ENCODE measurements at places on chromosomes 1 and 21.

- DNase-seq: no peak
Observed at GRCh38 chr21:27498025-27498424, 531.1 kb upstream of the ADAMTS5 start.

DNA sequence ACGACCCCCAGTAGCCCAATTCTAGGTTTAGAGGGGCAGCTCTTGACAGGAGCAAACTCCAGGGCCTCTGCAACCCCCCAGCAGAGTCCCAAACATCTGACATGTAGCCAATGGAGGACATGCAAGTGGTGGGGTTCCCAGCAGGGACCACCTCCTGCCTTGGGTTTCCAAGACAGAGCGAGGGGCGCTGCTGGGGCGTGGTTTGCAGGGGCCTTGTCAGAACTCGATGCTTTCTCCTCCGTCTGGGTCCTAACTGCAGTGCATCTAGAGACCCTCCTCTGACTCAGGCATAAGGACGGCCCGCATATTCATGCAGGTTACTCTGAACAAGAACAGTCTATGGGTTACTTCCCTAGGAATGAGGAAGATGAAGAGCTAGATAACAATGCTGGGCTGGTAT lies 17.2 kb downstream of the EPHX1 start:
- no peak for DNase-seq

DNA sequence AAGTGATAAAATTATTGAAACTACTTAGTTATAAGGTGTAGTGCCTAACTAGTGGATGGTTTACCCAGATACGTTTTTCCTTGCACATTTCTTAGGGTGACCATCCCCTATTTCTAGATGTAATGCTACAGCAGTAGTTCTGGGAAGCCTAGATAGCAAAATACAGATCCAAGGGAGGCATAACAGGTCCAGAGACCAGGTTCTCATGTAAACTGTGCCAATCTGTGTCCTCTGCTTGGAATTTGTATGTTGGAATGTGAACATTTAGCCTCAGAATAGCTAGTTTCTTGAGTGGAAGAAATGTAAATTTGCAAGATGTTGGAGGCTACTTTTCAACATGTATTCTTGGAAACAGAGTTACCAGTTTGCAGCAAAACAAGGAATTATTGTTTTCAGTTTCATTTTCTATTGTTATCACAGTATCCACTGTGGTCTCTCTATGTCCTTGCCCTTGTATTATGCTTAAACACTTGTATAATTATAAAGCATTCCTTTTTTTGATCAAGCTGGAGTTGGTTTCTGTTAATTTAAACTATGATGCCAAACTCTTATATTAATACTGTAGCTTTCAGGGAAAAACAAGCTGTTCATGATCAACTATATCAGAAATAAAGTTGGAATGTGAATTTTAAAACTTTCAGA lies 102.0 kb upstream of the BRINP3 start:
- no peak for DNase-seq

DNA sequence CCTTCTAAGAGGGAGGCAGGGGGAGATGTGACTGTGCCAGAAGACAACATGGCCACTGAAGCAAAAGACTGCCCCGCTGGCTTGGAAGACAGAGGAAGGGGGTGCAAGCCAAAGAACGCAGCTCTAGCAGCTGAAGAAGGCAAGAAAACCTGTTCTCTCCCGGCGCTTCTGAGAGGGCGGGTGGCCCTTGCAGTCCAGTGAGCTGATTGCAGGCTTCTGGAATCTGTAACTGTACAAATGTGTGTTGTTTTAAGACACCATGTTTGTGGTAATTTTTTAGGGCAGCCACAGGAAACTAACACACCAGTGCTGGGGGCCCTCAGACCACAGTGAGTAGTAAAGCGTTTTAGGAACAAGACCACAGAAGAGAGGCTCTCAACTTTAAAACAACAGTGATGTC lies 47.0 kb downstream of the CD46 start:
- DNase-seq: no peak

DNA sequence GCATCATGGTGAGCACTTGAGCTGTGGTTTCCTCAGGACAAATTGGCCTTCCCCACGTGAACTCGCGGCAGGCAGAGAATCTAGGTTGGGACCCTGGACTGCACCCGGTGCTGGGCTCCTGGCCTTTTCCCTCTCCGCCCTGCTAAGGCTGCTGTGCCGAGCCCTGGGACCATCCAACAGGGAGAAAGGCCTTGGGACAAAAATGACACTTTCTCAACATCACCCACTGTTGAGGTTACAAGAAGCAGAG lies 9.2 kb upstream of the UMODL1 start:
- DNase-seq: no peak

DNA sequence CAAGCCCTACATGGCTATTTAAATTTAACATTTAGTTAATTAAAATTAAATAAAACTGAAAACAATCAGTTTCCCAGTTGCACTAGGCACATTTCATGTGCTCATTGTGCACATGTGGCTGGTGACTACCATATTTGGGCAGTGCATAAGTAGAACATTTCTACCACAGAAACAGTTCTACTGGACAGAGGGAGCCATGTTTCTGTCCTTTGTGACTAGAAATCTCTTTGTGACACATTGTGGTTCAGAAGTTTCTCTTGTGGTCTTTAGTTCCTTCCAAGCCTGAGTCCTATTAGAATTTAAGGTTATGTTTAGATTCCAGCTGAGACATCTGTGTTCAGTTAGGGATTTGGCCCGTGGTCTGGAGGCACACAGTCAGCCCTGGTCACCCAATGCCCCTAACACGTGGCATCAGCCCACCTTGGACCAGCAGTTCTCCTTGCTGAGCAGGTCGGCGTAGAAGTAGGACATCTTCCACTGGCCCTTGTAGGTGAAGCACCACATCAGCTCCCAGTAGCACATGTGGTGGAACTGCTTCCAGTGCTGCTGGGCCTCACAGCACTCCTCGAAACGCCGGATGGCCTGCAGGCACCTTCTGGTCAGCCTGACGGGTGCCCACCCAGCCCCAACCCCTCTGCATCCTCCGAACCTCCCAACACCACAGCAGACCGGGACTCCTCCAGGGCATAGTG lies 29.1 kb downstream of the TTC39A start:
- DNase-seq: no peak

- peak; percentile 51 for DNase-seq
Observed at GRCh38 chr1:21216835-21217811, 40.4 kb upstream of the EIF4G3 start.

DNA sequence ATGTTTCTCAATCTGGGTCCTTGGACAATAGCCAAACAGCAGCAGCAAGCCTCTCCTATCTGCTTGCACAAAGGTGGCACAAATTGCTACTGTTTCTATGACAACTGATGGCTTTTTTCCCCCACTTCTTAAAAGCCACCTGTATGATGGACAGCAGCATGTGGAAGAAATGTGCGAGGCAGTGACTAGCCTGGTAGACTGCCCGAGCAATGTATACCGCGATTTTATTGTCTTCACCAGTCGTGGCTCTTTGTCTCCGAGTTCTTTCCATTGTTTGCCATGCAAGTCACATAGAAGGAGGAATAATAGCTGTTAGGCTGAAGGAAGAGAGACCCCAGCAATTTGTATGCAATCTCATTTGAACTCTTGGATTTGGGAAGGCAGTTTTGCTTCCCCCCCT lies 79.4 kb downstream of the S1PR1 start:
- DNase-seq: no peak

DNA sequence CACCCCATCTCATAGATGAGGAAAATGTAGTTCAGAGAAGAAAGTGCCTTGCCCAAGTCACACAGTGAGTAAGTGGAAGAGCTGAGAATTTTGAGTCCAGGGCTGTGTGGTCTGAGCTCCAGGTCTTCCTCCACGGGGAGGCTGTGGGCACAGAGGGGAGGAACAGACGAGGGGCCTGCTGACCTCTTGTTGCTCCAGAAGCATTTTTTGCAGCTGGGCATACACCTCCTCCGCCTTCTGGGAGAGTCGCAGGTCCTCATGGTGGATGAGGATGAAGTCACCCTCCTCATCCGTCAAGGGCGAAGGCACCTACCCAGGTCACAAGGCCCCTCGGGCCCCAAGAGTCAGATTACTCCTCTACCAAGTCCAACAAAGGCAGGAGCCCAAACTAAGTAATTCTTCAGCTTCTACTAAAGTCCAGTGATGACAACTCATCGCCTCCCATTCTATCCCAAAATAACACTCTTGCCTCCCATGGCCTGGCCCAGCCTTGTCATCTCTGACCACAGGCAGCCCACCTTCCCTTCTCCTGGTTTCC lies 9.1 kb downstream of the CC2D1B start:
- no peak for DNase-seq

- no peak for DNase-seq
Observed at GRCh38 chr1:66624412-66625060, 90.6 kb downstream of the SGIP1 start.

- DNase-seq: no peak
Observed at GRCh38 chr1:192952646-192953045, 106.5 kb downstream of the UCHL5 start.

- no peak for DNase-seq
Observed at GRCh38 chr1:20124456-20125057, 5.2 kb upstream of the PLA2G2D start.
